NCI-H1105 (cell line): ENCODE measurements at places on chromosomes 11 and 22.

DNA sequence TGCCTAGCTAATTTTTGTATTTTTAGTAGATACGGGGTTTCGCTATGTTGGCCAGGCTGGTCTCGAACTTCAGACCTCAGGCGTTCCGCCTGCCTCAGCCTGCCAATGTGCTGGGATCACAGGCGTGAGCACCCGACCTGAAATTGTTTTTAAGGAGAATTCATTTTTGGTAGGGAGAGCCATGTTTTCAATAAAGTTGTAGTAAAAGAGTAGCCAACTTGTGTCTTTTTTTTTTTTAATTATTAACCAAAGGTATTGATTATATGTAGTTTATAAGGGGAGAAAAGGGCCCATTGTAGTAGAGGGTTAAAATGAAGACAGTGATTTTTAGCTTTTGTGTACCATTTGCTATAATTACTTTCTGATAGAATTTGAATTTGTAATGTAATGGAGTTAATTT, 31.6 kb upstream of the HSD17B12 start:
- DNase-seq: no peak

DNA sequence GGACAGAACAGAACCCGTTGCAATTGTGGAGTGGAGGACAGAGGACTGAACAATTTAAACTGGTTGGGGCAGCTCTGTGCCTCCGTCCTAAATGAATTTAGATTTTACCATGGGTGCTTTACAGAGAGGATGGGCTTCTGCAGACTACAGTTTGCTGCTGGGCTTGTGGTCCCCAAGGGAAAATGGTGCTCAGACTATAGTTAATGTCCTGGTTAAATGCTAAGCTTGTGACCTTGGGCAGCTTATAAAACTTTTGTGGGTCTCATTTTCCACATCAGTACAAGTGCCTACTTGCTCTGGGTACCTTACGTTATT, 355.2 kb upstream of the NARS2 start:
- no peak for DNase-seq

GRCh38 chr11:130798801-130799200, 117.5 kb downstream of the SNX19 start:
- DNase-seq: no peak

- DNase-seq: no peak
These were observed 1.9 kb upstream of the C1QTNF5 start for GRCh38 chr11:119342362-119343130.

GRCh38 chr11:364991-365725, 4.1 kb upstream of the B4GALNT4 start:
- no peak for DNase-seq

DNA sequence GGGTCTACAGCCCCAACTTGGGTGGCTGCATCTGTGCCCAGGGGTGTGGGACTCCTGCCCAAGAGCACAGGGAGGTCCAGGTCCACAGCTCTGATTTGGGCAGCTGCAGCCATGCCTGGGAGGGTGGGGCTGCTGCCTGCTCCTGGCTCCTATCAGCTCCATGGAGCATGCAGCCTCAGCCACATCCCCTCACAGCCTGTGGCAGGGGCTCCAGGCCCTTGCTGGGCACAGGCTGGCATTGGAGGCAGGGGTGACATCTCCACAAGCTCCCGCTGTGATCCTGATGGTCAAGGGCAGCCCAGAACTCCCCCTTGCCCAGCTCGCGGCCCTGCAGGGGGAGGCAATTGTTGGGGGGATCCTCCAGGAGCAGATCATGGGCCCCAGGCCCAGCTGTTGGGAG, 6.3 kb upstream of the OR56A4 start:
- no peak for DNase-seq

DNA sequence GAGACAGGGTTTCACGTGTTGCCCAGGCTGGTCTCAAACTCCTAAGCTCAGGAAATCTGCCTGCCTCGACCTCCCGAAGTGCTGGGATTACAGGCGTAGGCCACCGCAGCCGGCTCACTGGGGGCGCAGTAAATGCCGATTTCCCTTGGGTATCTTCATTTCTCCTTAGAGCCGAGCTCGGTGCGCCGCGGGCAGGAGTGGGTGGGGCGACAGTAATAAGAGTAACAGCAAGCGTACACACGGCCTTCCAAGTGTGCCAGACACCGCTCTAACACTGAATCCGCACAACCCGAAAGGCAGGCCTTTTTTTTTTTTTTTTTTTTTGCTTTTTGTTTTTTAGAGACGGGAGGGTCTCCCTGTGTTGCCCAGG, 500 bp upstream of the ADSL start:
- DNase-seq: no peak

DNA sequence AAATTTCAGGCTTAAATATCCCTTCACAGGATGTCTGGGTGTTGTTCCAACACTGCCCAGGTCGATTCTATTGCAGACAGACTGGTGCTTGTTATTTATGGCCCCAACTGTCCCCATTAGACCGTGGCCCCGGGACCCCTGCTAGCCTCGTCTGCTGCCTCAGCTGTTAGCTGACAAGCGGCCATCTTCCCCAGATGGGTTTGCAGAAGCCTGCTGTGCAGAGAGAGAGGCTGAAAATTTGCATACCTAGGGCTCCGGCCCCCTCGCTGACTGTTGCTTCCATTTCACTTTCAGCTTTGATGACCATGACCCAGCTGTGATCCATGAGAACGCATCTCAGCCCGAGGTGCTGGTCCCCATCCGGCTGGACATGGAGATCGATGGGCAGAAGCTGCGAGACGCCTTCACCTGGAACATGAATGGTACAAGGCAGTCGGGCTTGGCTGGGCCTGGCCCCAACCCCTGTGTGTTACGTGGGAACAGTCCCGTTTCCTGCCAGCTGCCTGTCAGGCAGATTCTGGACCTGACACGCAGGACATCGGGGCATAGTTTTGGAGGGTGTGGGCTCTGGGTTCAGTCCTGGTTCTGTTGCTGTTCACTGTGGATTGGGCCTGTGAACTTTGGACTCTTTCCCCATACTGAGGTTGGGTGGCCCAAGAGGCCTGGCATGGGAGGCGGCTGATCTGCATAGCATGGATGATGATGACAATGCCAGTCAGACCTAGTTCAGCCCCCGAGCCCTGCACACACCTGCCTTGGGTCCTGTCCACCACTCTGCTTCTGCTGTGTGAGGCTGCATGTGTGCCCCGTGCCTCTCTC, 16.4 kb downstream of the SMARCB1 start:
- DNase-seq: no peak

- DNase-seq: no peak
These were observed 91.8 kb upstream of the RAB1B start for GRCh38 chr11:66176650-66177049.

- no peak for DNase-seq
These were observed 83.9 kb upstream of the MTNR1B start for GRCh38 chr11:92885600-92885999.

DNA sequence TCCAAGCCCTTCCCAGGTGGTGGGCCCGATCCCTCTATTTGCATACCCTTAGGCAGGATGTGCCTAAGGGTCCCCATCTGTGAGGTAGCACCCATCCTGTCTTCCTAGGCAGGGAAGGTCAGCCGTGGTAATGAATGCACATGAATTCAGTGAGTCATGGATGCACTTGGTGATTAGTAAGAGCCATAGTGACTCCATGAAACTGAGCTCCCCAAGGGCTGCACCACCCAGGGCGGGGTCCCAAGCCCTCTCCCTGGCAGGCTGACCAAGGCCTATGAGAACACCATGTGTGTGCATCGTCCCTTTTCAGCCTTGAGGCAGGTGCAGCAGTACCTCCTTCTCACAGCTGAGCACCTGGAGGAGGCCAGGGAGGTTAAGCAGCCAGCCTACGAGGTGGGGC, 15.6 kb upstream of the SUSD2 start:
- DNase-seq: no peak

GRCh38 chr22:39244496-39245129, at the start of gene PDGFB:
Gene PDGFB, minus strand, starts transcription at chr22:39244982. Its CDS starts 1,019 bp downstream, at chr22:39243963.
- peak; percentile 32 for DNase-seq

DNA sequence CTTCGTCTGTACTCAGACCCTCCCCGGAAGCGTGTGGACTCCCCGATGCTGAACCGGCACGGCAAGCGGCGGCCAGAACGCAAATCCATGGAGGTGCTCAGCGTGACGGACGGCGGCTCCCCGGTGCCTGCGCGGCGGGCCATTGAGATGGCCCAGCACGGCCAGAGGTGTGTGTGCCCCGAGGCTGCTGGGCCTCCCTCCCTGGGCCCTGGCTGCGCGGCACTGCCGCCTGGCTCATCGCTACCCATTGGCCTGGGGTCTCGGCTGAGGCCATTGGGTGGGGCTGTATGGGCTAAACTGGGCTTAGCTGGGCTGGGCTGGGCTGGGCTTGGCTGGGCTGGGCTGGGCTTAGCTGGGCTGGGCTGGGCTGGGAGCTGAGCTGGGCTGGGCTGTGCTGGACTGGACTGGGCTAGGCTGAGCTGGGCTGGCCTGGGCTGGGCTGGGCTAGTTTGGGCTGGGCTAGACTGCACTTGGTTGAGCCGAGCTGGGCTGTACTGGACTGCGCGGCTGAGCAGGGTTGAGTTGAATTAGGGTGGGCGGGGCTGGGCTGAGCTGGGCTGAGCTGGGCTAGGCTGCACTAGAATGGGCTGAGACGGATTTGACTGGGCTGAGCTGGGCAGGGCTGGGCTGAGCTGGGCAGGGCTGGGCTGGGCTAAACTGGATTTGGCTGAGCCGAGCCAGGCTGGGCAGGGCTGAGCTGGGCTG, 40.7 kb downstream of the MOB2 start:
- no peak for DNase-seq

GRCh38 chr11:771617-772204, 5.6 kb downstream of the GATD1 start:
- DNase-seq: no peak

- DNase-seq: no peak
These were observed 46.9 kb downstream of the MICAL2 start for GRCh38 chr11:12157241-12157661.

- no peak for DNase-seq
These were observed 564.6 kb upstream of the FAT3 start for GRCh38 chr11:91660036-91660435.

- no peak for DNase-seq
These were observed 63.8 kb downstream of the ARHGAP8 start for GRCh38 chr22:44816141-44816540.

DNA sequence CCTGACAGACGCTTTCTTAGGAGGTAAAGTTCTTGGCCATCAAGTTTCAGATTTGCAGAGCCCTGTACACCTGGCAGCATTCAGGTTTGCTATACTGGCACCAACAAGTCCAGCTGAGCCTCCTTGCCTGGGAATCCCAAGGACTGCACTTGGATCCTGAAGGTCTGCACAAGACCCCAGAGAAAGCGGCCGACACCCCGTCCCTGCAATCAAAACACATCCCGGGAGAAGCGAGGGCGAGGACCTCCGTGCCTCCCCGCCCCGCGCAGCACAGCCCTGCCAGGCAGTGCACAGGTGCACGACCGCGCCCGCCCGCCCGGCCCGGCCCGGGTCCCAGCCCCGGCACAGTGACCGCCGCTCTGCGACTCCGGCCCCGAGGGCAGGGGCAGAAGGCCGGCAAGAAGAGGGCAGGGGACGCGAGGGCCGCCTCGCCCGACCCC, 559 bp downstream of the MRTFA start:
- no peak for DNase-seq
